ENCODE measurements at places on chromosomes 4 and X. TPM values are rescaled to one million over a fixed set of nuclear protein-coding genes. Genes with fewer than 3 reads are reported as not detected.

PFKFB1 gene
- 0.17 TPM for total RNA-seq

- no peak for DNase-seq
Measured at GRCh38 chrX:120857240-120857639, 18.4 kb downstream of the CT47B1 start.

PAGE4 gene
- total RNA-seq = not detected

- DNase-seq = no peak
Measured at GRCh38 chr4:76549765-76550164, 114.7 kb downstream of the SHROOM3 start.
